GM23338 (cell line): ENCODE measurements at places on chromosomes 11 and 22. TPM values are rescaled to one million over a fixed set of nuclear protein-coding genes. Genes with fewer than 3 reads are reported as not detected.

DNA sequence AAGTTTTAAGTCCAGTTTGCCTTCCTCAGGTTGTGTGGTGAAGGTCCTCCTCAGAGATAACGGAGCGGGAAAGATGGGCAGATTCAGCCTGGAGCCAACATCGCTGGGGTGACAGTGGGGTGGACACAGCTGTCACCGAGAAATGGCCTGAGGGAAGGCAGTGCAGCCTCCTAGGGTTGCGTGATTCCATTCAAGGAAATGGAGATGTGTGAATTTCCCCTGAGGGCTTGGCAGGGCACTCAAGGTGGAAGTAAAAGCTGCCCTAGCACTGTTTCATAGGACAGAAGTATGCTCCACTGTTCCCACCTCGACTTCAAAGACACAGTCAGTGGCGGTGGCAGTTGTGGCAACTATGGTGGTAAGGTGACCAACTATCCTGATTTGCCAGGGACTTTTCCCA lies 15.4 kb upstream of the CAT start:
- no peak for DNase-seq

DNA sequence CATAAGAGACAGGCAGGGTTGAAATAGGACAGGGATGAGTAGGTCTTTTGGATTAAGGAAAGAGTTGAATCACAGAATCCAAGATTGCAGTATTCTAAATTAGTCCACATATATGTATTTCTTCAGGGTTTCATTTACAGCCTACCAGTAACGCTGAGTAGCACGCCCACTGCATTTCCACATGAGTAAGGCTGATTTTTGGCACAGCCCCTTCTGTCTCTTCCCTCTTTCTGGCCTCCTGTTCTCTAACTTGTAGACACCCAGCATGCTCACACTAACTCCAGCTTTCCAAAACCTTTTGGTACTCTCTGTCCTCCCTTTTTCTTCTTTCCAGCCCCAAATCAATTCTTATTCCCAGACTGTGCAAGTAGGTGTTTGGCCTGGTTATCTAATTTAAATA lies 3.7 kb upstream of the SIK2 start:
- DNase-seq: no peak

The CDON gene
- total RNA-seq: 31.2 and 35.5 TPM in 2 replicates

DNA sequence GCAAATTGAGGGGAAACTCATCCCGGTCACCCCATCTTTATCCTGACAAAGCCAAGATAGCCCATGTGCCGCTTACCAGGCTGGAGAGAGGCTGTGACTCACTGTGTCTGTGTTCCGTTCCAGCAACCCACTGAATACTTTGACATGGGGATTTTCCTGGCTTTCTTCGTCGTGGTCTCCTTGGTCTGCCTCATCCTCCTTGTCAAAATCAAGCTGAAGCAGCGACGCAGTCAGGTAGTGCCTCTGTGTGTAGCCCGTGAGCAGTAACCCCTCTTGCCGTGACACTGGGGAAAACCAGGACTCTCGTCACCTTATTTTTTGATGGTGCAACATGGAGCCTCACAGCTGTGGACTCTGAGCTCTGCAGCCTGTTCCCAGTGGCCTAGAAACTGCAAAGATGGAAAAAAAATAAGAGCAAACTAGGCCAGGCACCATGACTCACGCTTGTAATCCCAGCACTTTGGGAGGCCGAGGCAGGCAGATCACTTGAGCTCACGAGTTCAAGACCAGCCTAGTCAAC lies 16.9 kb downstream of the C22orf31 start:
- no peak for DNase-seq

GRCh38 chr11:82718307-82718706 lies 15.4 kb downstream of the FAM181B start:
- DNase-seq: peak; percentile 85

GRCh38 chr11:111417766-111418435 lies 38.8 kb upstream of the POU2AF1 start:
- no peak for DNase-seq

The FAM118A gene
- total RNA-seq: 20.3 and 22.0 TPM in 2 replicates

- no peak for DNase-seq
Measured at GRCh38 chr22:36701965-36702621, 1.5 kb downstream of the CACNG2 start.

GRCh38 chr11:115333121-115333520 lies 171.1 kb downstream of the CADM1 start:
- DNase-seq: peak; percentile 21

The SCUBE2 gene
- total RNA-seq: 0.63 TPM in 1 of 2 replicates, not detected in the other

DNA sequence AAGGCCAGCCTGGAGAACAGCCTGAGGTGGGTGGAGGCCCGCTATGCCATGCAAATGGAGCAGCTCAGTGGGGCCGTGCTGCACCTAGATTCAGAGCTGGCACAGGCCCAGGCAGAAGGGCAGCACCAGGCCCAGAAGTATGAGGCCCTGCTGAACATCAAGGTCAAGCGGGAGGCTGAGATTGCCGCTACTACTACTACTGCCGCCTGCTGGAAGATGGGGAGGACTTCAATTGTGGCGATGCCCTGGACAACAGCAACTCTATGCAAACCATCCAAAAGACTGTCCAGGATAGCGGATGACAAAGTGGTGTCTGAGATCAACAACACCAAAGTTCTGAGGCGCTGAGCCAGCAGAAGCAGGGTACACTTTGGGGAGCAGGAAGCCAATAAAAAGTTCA lies 3.1 kb upstream of the TMEM218 start:
- peak; percentile 73 for DNase-seq

DNA sequence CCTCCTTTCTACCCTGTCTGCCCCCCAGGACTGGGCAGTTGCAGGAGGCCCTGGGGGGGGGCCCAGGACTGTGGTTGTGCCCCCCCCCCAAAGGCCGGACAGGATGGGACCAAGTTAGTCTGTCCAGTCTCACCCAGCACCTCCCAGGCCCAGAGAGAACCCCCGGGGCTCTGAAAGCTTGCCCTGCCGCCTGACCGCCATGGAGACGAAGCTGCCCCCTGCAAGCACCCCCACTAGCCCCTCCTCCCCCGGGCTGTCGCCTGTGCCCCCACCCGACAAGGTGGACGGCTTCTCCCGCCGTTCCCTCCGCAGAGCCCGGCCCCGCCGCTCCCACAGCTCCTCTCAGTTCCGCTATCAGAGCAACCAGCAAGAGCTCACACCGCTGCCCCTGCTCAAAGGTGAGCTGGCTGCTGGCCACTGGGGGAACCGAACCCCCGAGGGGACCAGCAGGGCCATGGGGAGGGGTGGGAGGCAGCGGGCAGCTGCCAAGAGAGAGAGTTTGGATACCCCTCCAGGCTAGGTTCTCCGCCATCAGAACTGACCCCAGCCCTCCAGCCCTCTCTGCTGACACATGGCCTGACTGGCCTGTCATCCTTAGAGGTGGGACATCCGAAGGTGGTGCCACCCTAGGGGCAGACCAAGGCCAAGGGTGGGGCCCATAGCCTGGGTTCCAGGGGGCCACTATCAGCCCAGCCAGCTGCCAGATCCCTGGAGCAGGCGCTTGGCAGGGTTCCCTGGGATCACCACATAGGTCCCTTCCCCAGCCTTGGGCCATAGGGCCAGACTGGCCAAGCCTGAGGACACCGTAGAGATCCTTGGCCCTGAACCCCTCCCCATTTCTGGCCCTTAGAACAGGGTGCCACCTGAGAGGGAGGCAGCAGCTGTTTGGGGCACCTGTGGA lies 1.3 kb downstream of the PPP2R5B start:
- no peak for DNase-seq

DNA sequence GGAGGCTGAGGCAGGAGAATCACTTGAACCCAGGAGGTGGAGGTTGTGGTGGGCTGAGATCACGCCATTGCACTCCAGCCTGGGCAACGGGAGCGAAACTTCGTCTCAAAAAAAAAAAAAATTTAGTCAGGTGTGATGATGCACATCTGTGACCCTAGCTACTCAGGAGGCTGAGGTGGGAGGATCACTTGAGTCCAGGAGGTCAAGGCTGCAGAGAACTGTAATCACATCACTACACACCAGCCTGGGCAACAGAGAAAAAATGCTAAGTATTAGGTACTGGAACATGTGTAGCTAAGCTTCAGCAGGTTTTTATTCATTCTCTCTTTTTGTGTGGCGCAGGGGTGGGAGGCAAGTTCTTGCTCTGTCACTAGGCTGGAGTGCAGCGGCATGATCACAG lies 64.2 kb upstream of the SLN start:
- no peak for DNase-seq

DNA sequence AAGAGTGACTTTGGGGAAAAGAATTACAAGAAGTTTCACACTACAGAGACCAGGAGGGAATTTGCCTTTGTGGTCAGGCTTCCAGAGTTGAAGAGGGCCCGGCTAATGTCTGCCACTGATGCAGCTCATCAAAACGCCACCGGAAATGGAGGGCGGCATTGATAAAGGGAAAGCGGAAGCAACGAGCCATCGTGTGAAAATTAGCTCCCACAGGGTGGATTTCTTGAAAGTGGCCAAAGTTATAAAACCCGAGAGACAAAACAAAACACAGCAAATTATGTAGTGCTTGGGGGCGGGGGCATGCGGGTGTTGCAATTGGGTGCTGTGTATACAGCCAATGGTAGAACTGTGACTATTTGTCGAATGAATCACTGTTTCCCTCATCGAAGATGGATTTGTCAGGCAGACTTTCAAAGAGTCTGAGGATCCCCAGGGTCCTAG lies 113.0 kb downstream of the ADAMTS15 start:
- DNase-seq: no peak

DNA sequence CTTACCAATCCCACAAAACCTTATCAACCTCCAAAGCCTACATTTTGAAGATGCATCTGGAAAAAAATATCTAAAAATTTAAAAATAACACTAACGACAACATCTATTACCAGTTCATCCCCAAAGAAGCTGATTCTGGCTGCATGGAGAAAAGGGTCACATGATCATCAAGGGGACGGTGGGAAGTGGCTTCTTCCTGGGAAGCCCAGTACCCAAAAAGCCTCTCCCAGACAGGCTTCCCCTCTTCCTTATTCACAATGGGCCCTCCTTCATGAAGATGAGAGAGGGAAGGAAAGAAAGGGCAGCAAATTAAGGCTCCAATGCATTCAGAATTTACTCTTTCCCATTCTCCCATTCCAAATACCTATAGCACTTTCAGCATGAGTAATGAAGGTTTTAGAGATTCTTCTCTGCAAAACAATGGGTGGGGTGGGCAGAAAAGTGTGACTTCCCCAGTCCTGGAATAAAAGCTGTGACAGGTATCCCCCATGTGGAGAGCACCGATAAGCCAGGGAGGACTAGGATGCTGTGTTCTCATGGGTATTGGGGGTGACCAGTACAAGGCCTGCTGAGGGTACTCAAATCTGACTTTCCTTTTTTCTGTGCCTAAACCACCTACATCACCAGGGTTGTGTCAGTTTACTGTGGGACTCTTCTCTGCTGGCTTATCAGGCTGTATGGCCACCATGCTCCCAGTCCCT lies 88.2 kb downstream of the SIK3 start:
- peak; percentile 50 for DNase-seq

GRCh38 chr11:1087961-1088926 lies 13.6 kb downstream of the MUC2 start:
- DNase-seq: peak; percentile 64

DNA sequence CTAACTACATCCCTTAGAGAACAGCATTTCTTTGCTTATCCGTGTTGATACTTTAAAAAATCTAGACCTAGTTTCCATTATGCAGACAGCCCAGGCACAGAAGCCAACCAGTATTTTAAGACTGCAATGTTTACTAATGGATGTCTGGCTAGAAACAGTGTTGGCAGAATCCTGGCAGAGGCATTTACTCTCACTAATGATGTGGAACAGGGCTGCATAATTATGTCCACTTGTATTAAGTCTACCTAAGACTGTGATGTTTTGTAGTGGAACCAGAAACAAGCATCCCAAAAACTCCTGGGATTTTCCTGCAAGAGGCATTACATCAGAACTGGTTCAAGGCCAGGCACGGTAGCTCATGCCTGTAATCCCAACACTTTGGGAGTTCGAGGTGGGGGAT lies 50.2 kb upstream of the PICALM start:
- no peak for DNase-seq

GRCh38 chr11:36240173-36240572 lies 49.1 kb downstream of the COMMD9 start:
- DNase-seq: no peak

The RHOD gene
- 16.2 and 16.7 TPM in 2 replicates for total RNA-seq

DNA sequence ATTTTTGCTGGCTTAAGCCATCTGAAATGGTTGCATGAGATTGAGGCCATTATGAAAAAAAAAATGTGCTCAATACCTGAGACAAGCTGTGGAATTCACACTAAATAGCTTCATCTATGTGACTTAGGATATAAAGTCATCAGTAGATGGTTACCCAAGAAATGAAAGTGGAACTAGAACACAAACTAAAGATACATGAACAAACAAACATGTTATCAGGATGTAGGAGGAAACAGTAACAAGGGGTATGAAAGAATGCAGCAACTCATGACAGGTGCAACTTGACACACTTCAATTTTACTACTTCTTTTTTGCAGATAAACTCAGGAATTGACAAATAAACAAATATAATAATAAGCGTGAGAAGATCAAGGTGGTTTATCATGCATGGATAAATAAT lies 155.0 kb downstream of the WT1 start:
- DNase-seq: no peak

- no peak for DNase-seq
Measured at GRCh38 chr22:36335621-36336020, 52.1 kb downstream of the MYH9 start.

The MMP8 gene
- not detected in 2 replicates for total RNA-seq

- no peak for DNase-seq
Measured at GRCh38 chr11:22194907-22195306, 2.0 kb downstream of the ANO5 start.

The VEGFB gene
- 24.2 and 25.8 TPM in 2 replicates for total RNA-seq

The CHRM1 gene
- 0.14 TPM in 1 of 2 replicates, not detected in the other for total RNA-seq

DNA sequence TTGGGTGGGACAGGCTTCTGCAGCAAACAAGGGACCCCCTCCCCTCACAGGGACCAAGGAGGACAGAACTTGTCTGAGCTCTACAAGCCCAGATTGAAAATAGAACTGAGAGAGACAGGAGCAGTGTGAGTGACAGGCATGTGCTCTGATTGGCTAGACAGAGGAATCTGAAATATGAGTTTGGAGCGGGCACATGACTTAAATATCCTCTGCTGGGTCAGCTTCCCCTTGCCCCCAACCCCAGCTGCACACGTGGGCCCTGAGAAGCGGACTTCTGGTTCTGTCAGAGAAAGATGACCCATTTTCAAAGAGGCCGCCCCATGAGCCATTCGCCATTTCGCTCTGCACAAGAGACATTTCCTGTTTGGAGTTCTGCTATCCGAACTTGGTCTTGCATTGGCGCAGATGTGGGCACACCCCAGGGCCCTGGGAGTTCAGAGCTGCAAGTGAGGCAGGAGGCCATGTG lies 5.3 kb downstream of the TUBA8 start:
- DNase-seq: no peak

- no peak for DNase-seq
Measured at GRCh38 chr11:8023831-8024555, 36.9 kb downstream of the EIF3F start.

The PAX6 gene
- total RNA-seq: 0.17 and 1.0 TPM in 2 replicates
